ENCODE measurements at places on chromosomes 5 and 9.

DNA sequence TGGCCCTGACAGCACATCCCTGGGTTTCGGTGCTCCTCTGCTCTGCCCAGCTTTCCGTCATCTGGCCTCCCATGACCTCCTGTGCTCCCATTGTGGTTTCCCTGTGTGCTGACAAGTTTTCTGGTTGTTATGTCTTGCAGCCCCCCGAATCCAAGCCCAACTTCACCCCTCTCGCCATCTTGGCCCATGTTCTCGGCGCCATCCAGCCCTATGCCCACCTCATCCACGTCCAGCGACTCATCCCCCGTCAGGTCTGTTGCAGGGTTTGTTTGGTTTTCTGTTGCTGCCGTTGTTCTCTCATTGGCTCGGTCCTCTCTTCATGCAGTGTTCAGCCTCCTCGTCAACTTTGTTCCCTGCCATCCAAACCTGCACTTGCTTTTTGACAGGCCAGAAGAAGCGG is 196.4 kb downstream of the NR3C1 start:
- no peak for DNase-seq

GRCh38 chr9:4137681-4138099 is 162.2 kb downstream of the GLIS3 start:
- DNase-seq: peak; percentile 70

- DNase-seq: no peak
These were observed 54.0 kb upstream of the HSPB3 start for GRCh38 chr5:54401515-54401914.

DNA sequence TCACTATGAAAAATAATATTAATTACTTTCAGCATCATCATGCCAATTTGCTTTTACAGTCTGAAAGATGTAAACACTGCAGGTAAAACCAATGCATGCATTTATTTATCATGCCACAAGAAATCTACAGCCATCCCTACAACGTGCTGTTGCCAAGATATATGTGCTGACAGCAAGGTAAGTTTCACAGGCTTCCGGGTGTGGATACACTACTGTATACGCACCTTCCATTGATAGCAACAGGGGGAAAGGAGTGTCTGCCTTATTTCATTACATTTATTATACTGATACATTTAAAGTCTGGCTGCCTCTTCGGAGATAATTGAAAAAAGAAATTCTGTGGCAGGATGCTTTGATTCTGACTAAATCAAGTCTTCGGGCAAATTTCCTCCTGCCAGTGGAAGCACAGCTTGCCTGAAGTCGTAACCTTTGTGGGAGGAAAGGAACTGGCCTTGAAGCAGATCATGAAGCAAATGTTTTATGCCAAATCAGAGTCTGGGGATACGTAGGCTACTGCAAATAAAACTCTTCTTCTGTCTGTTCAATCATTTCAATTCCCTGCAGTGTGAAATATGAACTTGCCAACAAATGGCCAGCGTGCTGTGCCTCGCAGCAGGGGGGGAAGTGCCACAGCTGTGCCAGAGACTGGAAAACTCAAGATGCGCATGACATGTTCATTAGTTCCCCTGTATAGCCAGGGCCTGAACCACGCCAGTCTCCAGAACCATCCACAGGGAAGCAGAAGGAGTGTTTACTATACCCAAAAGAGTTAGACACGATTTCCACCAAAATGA is 268.1 kb downstream of the EFNA5 start:
- DNase-seq: no peak

DNA sequence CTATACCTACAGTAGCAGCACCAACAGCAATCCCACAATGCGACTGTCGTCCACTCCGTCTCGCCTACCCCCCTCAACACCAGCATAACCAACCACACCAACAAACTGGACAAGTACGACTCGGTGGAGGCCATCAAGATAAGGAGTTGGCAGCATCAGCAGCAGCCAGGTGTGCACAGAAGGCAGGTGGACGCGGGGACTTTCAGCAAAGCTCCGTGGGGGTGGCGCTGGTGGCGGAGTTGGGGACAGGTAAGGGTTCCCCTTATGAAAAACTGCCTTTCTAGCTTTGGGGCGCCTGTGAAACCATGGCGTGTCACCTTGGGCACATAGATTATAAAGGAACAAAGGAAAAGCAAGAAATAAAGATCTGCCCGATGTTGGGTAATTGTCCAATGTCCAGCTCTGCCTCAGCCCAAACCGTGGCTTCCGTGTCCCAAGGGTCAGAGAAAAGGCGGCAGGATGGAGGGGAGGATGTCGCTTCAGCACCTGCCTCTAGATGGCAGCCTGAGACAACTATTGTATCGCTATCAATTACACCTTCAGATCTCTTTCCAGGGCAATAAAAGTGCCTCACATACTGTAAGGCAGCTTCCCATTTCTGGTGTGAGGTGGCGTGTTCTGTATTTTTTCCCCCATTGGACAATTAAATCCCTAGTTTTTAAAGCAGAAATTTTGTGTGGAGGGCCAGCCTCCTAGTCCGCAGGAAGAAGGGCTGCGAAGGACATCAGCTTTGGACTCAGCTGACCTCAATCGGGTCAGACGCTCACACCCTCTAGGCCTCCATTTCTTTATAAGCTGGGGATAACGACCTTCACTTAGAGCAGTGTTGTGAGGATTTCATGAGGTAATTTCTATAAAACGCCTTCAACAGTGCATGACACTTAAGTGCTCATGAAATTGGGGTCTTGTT is 58.8 kb downstream of the MTRR start:
- peak; percentile 74 for DNase-seq

GRCh38 chr9:71824257-71824656 is 55.9 kb upstream of the CEMIP2 start:
- no peak for DNase-seq

- DNase-seq: no peak
These were observed 17.8 kb upstream of the LAMC3 start for GRCh38 chr9:130990978-130991777.

DNA sequence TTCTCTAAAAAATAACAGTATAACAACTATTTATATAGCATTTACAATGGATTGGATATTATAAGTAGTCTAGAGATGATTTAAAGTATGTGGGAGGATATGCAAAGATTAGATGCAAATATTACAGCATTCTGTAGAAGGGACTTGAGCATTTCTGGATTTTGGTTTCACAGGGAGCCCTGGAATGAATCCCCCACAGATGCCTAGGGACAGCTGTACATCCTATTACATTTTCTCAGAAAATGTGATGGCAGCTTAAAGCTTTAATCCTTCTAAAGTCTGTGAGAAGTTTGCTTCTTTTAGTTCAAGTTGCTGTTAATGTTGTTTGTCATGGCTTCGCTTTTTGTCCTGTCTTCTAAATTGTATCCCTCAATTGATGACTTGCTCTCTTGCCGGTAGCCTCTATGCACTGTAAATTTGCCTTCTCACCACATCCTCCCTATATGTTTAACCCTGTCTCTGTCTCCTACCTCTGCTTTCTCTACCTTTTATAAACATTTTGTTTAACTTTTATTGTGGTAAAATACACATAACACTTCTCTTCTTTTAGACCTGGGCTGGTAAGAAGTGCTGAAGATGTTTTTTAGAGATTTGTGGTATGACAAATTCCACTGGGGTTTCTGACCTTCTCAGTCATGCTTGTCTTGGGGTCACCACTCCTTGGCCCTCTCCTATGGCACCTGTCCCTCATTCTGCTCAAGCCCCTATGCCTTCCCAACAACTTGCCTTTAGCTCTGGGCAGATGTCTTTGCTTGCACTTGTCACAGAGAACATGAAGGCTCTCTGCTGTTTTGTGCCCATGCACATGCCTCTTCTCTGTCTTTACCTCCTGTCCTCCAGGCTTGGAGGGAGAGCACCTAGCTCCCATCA is 37.9 kb downstream of the LNPEP start:
- DNase-seq: no peak

DNA sequence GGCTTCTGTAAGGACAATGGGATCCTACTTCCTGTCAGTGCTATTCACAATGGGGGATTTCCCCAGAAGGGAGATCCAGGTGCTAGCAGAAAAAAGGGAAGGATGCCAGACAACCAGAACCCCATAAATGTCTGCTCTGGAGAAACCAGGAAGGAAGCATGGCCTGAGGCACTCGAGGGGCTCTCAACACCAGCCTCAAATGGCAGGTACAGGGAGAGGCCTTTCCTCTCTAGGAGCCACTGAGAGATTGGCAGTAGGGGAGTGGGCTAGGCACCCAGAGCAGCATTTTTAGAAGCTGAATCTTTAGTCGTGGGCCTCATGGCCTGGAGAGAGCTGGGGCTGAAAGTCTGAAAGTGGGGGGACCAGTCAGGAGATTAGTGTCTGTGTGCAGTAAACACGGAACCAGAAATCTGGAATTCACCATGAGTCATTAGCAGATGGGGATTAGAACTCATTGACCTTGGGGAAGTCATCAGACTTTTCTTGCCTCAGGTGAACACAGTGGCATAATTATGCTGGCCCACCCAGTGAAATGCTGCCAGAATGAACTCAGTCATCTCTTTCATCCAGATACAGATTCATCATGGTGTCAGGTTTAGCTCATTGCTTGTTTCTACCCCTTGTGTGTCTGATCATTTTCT is 28.3 kb downstream of the ARHGEF28 start:
- DNase-seq: peak; percentile 51

DNA sequence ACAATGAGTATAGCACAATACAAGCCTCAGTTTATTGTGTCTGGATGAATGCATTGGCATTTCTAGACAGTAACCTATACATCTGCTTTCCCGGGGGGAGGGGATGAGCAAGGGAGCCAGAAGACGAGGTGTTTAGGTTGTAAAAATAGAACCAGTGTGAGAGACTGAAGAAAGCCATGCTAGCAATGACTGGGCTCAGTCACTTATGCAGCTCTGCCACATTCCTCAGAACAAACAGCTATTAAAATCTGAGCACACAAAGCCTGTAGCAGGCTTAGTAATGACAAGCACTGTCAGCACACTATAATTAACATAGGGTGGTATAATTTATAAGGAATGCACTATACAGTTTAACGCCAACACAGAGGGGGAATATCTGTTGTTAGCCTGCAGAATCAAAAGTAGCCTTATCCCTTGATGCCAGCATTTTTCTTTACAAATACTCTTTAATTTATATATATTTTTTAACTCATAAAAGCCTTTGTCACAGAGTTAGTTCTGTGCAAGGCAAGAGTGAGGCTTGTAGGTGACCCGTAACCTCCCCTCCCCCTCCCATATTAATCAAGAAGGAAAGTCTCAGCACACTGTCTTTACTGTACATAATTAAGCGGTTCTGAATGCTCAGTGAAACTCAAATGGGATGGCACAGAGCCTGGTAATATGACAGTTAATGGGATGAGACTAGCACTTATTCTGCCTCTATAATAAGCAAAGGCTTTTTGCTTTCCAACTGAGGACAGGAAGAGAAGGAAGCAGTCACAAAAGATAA is 295.4 kb downstream of the CSNK1G3 start:
- DNase-seq: no peak

- no peak for DNase-seq
These were observed 70.7 kb downstream of the PDE6A start for GRCh38 chr5:149873896-149874295.

DNA sequence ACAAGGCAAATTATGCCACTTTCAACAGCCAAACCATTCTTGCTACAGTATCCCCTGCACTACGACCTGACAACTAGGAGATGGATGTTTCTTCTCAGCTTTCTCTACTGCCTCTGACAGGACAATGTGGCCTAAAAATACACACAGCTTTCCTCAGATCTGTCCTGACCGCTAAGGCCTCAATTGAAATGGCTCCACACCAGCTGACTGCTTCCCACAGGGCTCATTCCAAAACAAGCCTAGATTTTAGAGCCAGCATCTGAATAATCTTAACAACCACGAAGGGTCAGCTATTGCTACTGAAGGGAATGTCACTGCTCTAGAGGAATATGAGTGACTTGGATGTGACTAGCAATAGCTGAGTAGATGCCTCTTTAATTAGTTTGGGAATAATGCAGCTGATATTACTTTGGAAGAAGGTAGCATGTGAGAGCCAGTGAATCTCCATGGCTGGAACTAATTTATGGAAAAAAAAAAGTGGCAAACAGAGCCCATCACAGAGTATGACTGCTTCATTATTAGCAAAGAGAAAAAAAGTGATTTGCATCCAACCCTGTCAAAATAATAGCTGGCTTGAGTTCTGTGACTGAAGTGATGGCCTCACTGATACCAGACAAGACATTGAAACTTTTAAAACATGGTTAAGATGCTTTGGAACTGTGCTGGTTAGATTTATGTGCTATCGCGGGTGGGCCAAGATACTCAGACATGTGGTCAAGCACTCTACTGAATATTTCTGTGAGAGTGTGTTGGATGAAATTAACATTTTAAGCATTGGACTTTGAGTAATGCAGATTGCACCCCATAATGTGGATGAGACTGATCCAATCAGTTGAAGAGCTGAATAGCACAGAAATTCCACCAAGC is 450.2 kb downstream of the NR2F1-AS1 start:
- DNase-seq: peak; percentile 27

DNA sequence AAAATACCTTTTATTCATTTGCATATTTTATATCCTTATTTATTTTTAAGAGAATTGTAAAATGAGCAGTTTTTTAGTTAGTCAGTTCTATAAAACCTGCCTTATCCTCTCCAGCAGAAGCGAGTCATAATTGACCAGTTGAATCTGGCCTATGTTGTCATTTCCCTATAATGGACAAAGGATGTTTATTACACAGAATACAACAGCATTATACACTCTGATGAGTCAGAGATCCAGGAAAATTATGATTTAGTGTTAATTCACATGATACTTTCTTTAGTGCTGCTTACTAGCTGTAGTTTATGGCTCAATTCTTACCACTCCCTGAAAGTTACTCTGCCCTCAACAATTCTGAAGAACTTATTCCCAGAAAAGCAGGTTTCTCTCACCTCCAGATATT is 26.8 kb upstream of the LURAP1L start:
- DNase-seq: peak; percentile 31

GRCh38 chr5:172284611-172284980 is 1.0 kb upstream of the UBTD2 start:
- DNase-seq: no peak

- no peak for DNase-seq
These were observed 257.2 kb downstream of the KIF4B start for GRCh38 chr5:155270725-155271124.

DNA sequence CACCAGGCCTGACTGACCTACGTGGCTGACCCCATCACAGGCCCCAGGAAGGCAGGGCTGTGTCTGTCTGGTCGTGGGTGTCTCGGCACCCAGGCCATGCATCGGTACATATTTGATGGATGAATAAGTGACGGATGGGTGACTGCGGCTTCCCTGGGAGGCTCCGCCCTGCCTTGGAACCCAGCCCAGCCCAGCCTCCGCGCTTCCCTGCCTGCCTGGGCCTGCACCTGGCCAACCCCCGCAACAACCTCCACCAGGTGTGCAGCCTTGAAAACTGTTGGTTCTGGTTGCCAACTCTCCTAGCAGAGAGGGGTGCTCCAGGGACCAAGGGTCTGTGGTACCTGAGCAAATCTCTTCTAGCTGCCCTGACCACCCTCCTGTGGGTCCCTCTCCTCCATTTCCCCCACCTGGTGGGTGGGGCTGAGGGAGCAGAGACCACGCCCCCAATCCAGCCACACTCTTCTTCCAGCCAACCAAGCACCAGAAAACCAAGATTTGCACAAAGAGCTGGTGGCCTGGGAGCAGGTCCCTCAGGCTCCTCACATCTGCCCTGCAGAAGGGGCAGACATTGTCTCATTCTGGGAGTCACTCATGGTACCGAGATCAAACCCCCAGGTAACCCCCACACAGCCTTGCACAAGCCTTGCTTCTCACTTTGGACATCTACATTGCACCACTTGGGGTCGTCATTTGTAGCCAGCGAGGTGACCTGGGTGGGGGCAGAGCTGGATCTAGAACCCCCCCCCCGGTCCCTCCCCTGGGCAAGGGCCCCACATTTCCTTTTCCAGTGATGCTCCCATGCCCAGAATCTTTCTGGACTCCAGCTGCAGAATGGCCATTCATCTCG is 100.6 kb upstream of the IER5L start:
- DNase-seq: peak; percentile 33

Data from choroid plexus epithelial cell (primary cell).